Renal cortical epithelial cell (primary cell): ENCODE measurements at places on chromosomes 7 and 10. TPM values are rescaled to one million over a fixed set of nuclear protein-coding genes. Genes with fewer than 3 reads are reported as not detected.

The ADCYAP1R1 gene
- not detected in 2 replicates for total RNA-seq

GRCh38 chr7:100886936-100887515, 2.5 kb downstream of the UFSP1 start:
- no peak for DNase-seq

DNA sequence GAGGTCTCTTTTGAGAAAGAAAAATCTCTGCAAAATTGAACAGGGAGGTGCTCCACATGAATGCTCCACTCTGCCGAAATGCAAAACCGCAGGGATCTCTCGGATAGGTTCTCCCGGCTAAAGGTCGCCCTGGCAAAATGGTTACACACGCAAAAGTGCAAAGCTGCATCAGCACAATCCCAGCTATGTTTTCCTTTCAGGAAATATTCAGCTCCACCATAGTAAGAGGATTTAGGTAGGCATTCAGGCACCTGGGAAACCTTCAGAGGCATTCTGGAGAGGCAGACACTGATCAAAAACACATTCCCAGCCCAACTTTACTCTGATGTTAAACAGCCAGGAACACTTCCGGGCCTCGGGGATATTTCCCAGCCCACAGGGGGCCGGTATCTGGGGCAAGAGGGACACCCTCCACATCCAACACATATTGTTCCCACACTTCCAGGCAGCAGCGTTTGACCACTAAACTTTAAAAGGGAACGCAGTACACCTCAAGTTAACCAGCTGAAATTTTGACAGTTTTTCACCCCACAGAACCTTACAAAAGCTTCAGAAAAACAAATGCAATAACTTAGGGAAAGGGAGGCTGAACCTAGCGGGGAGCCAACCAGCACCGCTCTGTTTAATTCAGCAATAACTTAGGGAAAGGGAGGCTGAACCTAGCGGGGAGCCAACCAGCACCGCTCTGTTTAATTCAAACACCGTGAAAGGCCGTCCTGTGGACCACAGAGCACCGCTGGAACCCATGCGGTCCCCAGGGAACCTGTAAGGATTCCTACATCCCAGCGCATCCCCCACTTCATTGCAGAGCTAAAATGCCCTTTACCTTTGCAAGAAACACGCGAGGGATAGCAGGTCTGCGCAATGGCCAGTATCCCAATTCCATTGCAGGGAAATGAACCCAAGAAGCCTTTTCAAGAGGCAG, 45.9 kb downstream of the TNS3 start:
- peak; percentile 48 for DNase-seq

- DNase-seq = no peak
Measured at GRCh38 chr10:271201-271600, 135.9 kb downstream of the ZMYND11 start.
